Lung microvascular endothelial cell (primary cell): ENCODE measurements at places on chromosomes 4 and X.

GRCh38 chrX:34839451-34839850 is 103.1 kb upstream of the FAM47B start:
- DNase-seq, result no peak

- no peak for DNase-seq
Observed at GRCh38 chr4:31667686-31668085, 947.5 kb downstream of the PCDH7 start.

- peak; percentile 48 for DNase-seq
Observed at GRCh38 chrX:13028871-13029636, 15.4 kb downstream of the FAM9C start.

GRCh38 chr4:147546349-147546748 is 65.5 kb downstream of the EDNRA start:
- DNase-seq, result peak; percentile 2

- DNase-seq, result peak; percentile 49
Observed at GRCh38 chr4:80173841-80174240, 23.5 kb upstream of the PRDM8 start.

- no peak for DNase-seq
Observed at GRCh38 chr4:189912170-189912569, 28.5 kb upstream of the FRG1 start.

GRCh38 chrX:113726898-113727297 is 857.0 kb upstream of the HTR2C start:
- no peak for DNase-seq

GRCh38 chr4:154595807-154596206 is 5.3 kb upstream of the FGA start:
- DNase-seq, result no peak

DNA sequence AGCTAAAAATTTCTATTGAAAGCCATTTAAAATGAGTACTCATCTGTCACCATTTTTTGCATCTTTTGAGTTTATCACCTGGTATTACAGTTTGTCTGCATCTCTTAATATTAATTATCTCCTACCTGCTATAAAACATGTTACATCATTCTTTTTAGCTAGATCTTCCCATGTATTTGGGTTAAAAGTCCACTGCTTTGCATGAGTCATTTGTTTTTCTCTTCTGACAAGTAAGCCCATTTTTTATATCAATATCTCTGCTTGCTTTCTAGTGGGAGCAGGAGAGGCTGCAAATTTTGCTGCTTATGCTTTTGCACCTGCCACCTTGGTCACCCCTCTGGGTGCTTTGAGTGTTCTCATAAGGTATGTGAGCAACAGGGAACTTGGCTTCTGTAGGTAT is 16.1 kb downstream of the NIPAL1 start:
- DNase-seq, result no peak

GRCh38 chr4:75289914-75290582 is 224.2 kb downstream of the RCHY1 start:
- no peak for DNase-seq

- DNase-seq, result no peak
Observed at GRCh38 chrX:136034668-136035067, 49.4 kb downstream of the SLC9A6 start.

GRCh38 chr4:165208221-165208652 is 876 bp downstream of the KLHL2 start:
- no peak for DNase-seq

- peak; percentile 78 for DNase-seq
Observed at GRCh38 chrX:63747331-63747730, 37.7 kb downstream of the ARHGEF9 start.

DNA sequence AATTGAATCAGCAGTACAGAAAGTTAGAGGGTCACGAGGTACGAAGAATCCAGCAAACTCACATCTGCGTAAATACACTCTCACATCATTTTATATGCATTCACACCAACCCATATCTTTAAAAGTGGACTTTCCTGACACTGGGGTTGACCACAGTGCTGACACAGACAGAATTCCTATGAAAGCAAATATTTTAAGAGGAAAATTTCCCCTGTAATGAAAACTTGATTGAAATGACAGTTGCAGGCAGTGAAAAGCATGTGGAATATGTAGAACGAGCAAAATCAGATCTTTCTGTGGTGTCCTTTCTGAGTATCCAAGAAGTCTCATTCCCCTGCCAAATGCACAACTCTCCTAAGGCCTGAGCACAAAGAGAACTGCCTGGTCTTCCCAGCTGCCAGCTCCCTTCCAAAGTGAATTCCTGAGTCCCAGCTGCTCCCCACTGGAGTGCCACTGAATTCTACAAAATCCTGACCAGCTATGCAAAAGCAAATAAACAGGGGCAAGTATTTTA is 50.5 kb upstream of the FAM9C start:
- peak; percentile 62 for DNase-seq

DNA sequence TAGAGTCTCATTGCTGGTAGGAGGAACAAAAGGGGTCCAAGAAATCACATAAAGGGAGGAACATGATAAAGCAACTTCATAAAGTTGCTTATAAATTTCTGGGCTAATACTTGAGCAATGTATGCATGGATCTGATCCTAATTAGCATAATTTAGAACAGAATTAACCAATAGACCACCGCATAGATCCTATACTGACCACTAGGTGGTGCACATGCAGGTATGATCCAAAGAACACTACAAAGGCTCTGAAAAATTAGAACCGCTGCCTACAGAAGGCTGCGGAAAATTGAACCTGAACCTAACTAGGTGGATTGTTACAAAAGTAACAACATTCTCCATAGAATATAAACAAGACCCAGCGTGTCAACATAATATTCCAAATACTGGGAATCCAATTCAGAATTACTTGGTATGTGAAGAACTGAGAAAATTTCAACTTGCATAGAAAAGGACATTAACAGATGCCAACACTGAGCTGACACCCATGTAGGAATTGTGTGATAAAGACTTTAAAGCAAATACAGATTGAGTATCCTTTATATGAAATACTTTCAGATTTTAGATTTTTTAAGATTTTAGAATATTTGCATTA is 23.3 kb downstream of the BRCC3 start:
- DNase-seq, result peak; percentile 57

- DNase-seq, result peak; percentile 85
Observed at GRCh38 chr4:148376151-148376550, 66.1 kb downstream of the NR3C2 start.

GRCh38 chr4:36209941-36210649 is 34.2 kb downstream of the ARAP2 start:
- no peak for DNase-seq

- DNase-seq, result no peak
Observed at GRCh38 chr4:136551753-136552152, 980.5 kb downstream of the PCDH18 start.
